ENCODE measurements at places on chromosomes 2 and 18.
A peak's percentile ranks its signal among the peaks of the same experiment; 100 is the strongest.

GRCh38 chr2:166331468-166331867 lies 44.3 kb downstream of the SCN9A start:
- no peak for DNase-seq

DNA sequence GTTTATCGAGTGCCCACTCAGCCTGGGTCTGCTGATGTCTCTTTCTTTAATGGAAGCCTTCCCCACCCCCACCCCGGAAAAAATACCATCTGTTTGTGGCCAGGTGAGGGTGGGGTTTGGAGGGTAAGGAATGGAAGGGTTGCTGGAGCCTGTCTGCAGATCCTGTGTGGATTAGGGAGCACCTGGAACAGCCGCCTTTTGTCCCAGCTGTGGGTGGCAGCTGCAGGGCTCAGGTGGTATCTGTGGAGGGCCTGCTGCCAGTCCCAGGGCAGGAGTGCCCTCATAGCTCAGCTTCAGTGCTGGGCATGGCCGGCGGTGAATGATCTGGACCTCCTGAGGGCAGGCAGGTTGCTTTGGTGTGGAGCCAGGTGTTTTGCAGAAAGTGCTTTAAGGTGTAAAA lies 45.3 kb downstream of the IMPA2 start:
- DNase-seq = no peak

- DNase-seq = peak; percentile 26
Observed at GRCh38 chr2:8514796-8515758, 166.8 kb upstream of the ID2 start.

DNA sequence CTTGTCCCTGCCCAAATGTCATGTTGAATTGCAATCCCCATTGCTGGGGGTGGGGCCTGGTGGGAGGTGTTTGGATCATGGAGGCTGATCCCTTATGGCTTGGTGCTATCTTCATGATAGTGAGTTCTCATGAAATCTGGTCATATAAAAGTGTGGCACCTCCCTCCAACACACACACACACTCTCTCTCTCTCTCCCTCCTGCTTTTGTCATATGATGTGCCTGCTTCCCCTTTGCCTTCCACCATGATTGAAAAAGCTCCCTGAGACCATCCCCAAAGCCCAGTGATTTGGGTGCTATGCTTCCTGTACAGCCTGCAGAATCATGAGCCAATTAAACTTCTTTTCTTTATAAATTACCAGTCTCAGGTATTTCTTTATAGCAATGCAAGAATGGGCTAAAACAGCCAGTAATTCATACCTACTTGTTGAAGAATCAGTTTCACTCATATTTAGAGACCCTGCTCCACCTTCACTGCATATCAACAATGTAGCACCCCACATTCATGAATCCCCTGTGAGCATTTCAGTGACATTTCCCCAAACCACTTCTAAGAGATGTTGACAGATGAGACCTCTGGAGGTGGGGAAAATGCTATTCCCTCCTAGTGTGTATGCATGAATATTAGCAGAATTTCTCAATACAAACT lies 54.8 kb upstream of the STK17B start:
- DNase-seq = no peak

DNA sequence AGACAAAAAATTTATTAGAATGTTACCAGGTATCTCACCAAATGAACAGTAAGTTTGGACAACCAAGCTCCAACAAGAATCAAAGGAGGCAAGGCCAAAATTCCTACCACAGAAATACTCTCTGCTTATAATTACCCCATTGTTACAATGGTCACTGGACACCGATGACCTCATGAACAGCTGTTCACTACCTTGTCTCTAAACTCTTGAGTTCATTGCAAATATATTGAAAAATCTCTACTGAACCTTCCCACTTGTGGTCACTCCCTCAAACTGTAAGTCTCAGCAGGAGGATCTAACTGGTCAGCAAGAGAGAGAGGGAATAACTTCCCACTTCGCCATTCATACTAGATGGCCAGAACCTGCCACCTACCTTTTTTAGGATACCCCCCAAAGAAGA lies 50.0 kb downstream of the ERBB4 start:
- DNase-seq = no peak

- no peak for DNase-seq
Observed at GRCh38 chr2:137050949-137051348, 285.6 kb downstream of the THSD7B start.

- DNase-seq = no peak
Observed at GRCh38 chr18:69400253-69400975, at the start of gene DOK6. Gene DOK6, plus strand, starts transcription at chr18:69400888.

DNA sequence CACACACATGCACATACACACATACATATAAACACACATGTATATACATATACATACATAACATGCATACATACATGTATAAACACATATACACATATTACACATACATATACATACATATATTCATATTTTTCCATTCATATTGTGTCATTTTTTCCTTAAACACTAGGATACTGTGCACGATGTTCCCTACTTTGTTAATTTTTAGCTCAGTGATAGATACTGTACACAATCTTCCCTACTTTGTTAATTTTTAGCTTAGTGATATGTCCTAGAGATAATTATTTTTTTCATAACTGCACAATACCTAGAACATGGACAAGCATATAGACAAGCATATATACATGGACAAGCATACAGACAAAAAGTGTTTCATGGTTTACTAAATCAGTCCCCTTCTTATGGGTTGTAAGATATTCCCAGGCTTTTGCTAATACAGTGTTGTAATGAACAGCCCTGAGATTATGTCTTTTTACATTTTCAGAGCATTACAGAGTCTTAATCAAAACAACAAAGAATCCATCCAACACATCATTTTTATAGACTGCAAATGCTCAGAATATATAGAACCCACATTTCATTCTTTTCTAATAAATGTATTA lies 75.6 kb downstream of the PID1 start:
- DNase-seq = no peak

DNA sequence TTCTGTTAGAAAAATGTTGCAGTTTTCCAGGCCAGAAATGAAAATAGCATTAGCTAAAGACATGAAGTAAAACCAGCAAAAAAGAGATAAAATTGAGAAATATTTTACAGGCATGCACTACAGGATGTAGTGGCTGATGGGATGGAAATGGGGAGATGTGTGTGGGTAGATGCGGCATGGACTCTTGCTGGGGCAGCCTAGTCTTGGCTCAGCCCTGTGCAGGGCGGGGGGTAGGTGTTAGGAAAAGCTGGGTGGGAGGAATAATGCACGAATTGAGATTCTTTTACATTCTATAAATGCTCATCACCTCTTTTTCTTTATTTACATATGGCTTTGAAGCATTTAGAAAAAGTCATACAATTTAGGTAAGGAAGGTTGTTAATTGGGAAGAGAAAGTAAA lies 334.2 kb downstream of the NUP35 start:
- no peak for DNase-seq

DNA sequence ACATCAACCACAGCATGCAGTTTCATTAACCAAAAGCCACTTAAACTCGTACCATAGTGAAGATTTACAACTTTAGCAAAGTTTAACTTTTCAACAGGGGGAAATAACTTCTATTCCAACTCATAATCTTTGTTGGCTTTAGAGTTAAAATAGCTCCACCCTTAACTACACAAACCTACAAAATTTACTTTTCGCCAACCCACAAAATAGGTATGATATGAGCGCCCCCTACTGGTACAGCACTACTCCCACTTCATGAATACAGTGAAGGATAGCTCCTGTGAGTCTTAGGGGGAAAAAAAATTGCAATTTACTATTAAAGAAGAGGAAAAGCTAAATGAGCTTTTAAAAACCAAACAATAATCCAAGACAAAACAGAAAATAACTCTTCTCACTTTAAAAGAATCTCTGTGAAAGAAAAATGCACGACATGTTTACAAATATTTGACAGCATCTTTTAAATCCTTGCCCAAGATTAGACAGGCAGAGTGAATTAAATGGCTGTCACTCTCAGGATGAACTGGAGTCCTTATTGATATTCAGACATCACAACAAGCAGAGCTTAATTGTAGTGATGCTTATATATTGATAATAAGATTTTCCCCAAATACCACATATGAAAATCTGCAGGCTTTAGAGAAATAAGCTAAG lies 32.2 kb downstream of the TMEFF2 start:
- peak; percentile 41 for DNase-seq

DNA sequence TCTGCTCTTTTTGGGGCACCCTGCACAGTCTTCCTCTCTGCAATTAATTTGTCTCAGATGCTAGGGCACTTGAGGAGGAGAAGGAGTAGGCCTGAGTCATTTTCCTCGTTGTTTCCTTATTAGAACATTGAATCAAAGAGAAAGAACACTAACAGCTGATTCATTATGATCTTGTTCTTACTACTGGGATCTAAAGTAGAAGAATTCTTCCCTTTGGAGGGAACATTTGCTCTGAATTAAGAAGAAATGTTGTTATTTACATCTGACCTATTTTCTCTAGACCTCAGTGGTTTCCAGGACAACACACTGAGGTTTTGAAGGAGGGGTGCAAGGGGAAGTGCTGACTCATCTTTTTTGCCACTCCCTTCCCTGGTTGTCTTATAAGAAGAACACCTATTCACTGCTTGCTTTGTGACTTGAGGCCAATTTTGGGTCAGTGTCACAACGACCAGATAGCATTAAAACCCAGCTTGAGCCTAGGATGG lies 24.3 kb upstream of the STAT1 start:
- no peak for DNase-seq

DNA sequence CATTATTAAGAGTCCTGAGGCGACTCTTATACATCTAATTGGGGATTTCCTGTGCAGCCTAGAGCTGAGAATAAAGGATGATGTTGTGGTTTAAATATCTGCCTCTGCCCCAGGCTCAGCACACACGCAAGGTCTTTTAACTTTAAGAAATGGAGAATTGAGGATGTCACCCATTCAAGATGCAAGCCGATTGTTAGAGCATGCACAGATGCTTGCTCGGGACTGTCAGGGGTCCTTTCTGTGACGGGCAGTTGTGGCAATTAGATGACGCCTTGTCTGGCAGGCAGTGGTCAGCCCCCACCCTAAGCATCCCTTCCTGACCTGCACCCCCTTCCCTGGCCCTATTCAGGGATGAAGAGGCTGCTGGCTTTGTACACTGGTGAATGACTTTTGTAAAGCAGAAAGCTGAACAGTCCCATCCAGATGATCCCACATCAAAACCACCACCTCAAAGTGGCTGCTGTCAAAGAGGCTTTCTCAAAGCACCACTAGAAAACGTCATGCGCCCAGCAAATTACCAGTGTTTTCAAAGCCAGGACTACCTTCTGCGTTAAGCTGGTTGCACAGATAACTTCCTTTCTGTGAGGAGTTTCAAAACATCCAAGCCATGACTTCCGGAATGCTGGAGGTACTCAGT lies 23.7 kb downstream of the FAM178B start:
- DNase-seq = peak; percentile 62

GRCh38 chr2:214775971-214776370 lies 33.5 kb downstream of the BARD1 start:
- DNase-seq = no peak

GRCh38 chr2:224951723-224952481 lies 90.4 kb downstream of the DOCK10 start:
- DNase-seq = no peak

GRCh38 chr18:57185434-57185833 lies 38.5 kb downstream of the BOD1L2 start:
- no peak for DNase-seq

- no peak for DNase-seq
Observed at GRCh38 chr18:32276906-32277305, 87.1 kb downstream of the MEP1B start.

DNA sequence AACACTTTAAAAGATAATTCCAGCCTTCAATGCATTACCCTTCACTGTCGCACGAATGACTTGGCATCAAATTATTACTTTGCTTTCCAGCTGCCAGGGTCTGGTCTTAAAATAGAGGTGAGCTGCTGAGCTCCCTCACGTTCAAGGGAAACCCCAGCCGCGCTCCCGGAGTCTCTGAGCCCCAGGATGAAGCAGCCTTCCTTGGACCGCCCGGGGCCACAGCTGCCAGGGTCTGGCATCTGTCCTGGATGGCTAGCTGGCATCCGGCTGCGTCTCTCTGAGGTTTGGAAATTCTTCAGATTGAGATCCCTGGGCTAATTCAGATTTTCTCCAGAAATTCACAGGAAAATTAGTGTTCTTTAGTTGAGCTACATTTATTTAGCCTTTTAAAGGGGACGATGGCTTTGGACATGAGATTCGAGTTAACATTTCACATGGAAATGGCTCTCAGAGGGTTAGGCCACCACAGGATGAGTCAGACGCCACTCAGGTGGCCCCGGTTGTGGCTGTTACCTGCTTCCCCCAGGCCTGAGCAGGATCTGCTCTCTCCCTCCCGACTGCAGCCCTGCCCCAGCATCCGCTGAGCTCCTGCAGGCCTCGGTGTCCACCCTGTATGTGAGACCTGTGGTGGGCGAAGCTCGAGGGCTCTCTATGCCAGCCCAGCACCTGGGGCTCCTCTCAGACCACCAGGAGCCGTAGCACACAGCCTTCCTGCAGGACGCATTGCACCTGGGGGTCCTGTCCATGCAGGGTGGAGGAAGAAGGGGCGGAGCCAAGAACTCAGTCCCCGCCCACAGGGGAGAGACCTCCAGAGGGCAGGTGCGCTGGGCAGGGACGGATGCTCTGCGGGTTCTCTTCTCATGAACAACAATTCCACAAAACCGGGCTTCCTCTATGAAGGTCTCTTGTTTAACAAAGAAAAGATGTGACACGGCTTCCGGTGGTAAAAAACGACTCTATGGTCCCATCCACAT lies 255.5 kb downstream of the TWIST2 start:
- no peak for DNase-seq

GRCh38 chr2:69065735-69066336 lies 52.9 kb downstream of the ANTXR1 start:
- DNase-seq = no peak

DNA sequence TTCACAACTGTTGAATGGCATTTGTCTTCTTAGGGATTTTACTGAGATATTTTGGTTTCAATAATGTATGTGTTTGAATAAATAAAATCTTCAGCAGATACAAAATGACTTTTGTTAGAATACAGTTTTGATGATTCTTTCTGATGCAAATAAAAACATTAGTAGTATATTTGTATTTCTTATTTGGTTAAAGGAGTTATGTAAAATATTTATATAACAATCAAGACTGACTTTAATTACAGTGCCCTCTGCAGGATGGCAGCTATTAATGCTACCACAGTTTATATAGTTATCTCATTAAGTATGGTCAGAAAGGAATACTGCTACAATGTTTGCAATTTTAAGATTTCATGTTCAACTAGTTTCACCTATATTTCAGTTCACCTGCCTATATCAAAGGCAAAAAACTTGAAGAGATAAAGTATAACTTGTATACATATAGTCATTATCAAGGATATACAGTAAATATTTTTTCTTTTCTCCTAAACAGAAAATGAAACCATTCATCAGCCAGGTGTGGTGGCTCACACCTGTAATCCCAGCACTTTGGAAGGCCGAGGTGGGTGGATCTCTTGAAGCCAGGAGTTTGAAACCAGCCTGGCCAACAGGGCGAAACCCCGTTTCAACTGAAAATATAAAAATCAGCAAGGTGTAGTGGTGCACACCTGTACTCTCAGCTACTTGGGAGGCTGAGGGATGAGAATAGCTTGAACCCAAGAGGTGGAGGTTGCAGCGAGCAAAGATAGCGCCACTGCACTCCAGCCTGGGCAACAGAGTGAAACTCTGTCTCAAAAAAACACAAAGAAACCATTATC lies 19.8 kb downstream of the ARL5A start:
- DNase-seq = no peak
